ENCODE measurements at places on chromosomes 6 and 20. TPM values are rescaled to one million over a fixed set of nuclear protein-coding genes. Genes with fewer than 3 reads are reported as not detected.

ELOVL2 gene
- total RNA-seq: 27.8 TPM

FOXQ1 gene
- total RNA-seq: 11.7 TPM

HCRTR2 gene
- not detected for total RNA-seq

SLC22A16 gene
- not detected for total RNA-seq

NUP43 gene
- total RNA-seq: 53.6 TPM

PGC gene
- total RNA-seq: 0.18 TPM

STX11 gene
- 3.2 TPM for total RNA-seq

SAMD10 gene
- 8.8 TPM for total RNA-seq

ZSCAN23 gene
- 1.6 TPM for total RNA-seq

APOBEC2 gene
- total RNA-seq: not detected

SFTA2 gene
- total RNA-seq: not detected

HEY2 gene
- not detected for total RNA-seq

TBXT gene
- total RNA-seq: not detected
